PC-9 (cell line): ENCODE measurements at places on chromosomes 13 and 19.

DNA sequence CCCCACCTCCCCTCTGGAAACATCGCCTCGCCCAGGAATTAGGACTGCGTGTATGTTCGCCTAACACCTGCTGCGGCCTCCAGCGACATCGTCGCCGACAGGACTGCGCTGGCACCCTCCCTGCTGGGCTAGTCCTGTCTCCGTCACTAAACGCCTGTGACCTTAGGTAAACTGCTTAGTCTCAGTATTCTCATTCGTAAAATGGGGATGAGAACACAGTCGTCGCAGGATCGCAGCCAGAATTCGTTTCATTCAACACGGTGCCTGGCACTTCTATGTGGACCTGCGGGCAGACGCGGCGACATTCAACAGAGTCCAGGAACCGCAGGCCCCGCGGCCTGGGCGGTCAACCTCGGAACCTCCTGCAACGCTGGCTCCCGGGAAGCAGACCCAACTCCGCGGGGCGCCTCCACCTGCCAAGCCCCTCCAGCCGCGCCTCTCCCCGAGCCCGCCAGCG lies 485 bp downstream of the CRYL1 start:
- no peak for DNase-seq

GRCh38 chr13:76632401-76633044 lies 253.7 kb downstream of the KCTD12 start:
- DNase-seq = no peak

- DNase-seq = no peak
Observed at GRCh38 chr19:56969759-56970178, 129.2 kb upstream of the PEG3 start.

DNA sequence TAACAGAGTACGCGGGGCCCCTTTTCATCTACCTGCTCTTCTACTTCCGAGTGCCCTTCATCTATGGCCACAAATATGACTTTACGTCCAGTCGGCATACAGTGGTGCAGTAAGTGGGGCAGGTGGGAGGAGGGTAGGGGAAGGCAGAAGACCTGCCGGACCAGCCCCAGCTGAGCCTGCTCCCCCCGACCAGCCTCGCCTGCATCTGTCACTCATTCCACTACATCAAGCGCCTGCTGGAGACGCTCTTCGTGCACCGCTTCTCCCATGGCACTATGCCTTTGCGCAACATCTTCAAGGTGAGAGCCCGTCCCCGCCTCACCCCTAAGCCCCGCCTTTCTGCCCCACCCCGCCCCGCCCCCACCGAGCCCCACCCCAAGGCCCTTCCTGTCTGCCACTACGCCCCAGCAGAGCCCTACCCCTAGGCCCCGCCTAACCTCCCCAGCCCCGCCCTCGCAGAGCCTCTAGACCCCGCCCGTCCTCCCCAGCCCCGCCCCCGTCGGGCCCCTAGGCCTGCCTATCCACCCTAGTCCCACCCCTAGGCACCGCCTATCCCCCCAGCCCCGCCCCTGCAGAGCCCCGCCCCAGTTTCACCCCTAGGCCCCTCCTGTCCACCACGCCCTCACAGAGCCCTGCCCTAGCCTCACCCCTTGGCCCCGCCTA lies 7.7 kb downstream of the NDUFB7 start:
- DNase-seq = peak; percentile 19

DNA sequence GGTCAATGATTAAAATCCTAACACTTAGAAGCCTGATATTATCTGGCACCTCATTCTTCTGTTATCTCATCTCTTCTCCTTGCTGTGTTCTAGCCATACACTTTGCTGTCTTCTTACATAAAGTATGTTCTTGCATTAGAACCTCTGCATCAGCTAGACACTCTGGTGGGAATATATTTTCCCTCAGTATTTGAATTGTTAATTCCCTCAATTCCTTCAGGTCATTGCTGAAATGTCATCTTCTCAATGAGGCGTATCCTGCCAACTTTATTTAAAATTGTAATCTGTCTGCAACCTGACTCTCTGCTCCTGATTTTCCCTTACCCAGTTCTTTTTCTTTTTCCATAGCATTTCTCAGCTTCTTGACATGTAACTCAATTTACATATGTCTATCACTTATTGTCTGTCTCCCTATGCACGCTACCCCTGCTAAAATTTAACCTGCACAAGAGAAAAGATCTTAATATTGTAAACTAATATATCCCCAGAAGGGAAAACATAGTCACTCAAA lies 138.2 kb downstream of the UGGT2 start:
- no peak for DNase-seq

DNA sequence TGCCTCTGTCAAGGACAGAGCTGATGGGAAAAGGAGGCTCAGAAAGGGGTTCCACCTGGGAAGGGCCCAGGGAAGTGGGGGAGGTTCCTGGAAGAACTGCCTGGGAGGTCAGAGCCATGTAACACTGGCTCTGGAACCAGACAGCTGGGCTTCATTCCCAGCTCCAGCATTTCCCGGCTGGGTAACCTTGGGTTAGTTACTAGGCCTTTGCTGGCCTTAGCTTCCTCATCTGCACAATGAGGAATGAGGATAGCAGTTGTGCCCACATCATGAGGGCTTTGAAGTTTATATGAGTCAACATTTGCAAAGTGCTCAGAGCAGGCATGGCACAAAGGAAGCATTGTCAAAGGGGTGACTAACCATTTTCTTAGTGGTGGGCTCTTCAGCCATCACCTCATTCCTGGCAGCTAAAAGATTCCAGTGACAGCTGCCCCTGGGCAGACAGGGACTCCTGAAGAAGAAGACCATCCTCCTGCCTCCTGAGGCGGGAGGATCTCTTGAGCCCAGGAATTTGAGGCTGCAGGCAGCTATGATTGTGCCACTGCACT lies 1.7 kb upstream of the DNAJB1 start:
- peak; percentile 98 for DNase-seq

GRCh38 chr19:34556488-34556887 lies 74.9 kb downstream of the WTIP start:
- no peak for DNase-seq

- no peak for DNase-seq
Observed at GRCh38 chr19:35060160-35060855, 18.8 kb downstream of the HPN start.

- DNase-seq = no peak
Observed at GRCh38 chr13:51380269-51380668, 40.8 kb downstream of the SERPINE3 start.

DNA sequence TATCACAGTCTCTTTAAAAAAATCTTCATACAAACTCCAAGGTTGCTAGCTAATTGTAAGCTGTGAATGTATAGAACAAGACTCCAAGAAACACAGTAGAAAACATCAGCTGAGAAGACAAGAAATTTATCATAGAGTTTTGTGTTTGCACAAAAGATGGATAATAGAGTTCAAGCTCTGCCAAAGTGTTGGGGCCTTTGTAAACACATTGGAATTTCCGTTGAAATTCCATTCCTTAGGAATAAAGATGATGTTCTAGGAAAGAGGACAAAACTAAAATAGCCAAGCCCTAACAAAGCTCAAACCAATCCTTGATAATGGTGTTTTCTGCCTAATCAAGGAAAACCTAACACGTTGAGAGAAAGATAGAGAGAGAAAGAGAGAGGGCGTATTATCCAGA lies 20.6 kb downstream of the LRRC63 start:
- no peak for DNase-seq

DNA sequence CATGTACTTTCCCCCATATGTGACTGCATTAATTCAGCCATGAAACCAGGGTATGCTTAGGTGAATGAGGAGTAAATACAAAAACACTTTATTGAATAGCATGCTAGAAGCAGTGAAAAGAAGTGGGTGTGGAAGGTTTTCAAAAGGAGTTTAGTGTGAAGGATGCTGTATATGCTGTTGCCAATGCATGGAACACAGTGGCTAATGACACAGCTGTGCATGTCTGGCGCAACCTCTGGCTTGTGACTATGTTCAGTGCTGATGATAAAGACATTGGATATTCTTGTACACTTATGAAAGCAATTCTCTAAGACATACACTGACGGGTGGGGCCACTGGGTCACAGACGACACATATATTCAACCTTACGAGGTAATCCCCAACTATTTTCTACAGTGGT lies 55.2 kb downstream of the SOX21 start:
- DNase-seq = no peak

DNA sequence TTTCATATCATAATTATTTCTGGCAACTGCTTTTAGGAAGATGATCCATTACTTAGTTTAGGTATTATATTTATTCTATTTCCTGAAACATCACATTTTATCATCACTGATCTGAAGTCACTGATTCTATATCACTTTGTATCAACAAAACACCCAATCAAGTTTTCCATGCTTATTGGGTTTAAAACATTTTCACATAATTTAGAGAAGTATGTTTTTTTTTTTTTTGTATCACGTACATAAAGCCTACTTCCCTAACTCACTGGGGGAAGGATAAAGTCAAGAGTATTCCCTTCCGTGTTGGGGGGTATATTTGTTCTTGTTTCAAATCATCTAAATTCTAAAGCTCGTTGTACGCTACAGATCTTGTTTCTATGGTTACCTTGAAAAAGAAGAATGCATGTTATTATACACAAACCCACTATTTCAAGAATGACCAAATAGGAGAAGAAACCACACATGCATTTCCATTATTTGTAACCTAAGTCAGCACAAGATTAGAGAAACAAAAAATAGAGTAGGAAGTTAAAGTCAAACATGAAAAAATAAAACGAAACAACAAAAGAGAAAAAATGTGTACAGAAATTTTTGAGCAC lies 637.2 kb upstream of the MIR17HG start:
- no peak for DNase-seq

GRCh38 chr19:39745643-39746042 lies 7.8 kb upstream of the CLC start:
- no peak for DNase-seq

DNA sequence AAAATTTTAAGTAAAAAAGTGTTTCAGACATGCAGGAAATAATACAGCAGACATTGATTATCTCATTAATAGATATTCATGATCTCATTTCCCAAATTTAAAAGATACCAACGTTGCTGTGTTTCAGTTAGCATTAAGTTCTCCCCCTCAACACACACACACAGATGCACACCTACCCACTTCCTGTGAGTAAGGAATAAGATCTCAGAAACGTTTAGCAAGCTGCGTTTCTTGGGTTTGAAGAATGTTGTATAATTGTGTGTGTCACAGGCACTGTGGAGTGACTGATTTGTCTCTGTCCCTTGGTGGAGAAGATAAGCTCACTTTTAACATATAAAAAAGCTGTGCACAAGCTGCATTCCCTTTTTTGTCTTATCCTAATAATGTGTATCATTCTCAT lies 196.8 kb downstream of the PDS5B start:
- no peak for DNase-seq

DNA sequence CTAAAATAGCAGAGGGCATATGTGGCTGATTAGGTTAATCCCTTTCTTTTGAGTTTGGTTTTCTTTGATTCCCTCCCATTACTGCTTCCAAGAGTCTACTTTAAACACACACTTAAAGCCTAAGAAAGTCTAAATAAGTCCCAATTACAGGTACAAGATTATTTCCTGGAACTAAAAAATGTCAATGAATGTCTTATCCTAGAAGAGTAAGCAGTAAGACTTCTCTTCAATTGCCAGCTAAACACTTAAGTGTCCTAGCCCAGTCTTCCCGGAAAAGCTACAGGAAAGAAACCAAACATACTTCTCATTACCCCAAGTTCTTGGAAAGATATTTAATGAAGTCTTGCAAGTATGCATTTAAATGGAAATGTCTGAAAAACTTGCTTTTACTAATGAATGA lies 233.1 kb downstream of the DCLK1 start:
- DNase-seq = no peak

GRCh38 chr19:3099347-3100145 lies 5.4 kb downstream of the GNA11 start:
- no peak for DNase-seq

GRCh38 chr13:95343944-95344343 lies 42.7 kb upstream of the ABCC4 start:
- no peak for DNase-seq

DNA sequence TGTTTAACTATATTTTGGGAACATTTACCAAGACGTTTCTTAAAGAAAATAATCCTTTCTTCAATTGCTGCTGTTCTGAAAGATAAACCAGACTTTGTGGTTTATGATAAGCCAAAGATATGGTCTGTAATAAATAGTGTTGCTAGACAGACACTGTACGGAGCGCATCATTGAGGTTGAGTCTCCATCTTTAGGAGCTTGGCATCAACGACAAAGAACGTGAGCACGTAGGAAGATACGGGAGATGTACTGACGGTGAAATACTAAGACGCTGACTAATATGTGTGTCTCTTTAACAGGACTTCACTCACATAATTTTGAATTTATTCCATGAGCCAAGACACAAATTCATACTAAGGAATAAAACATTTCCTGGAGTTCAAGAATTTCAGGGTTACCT lies 16.2 kb downstream of the TEX29 start:
- DNase-seq = no peak

GRCh38 chr19:10420444-10421239 lies at the start of gene PDE4A:
TSS of gene PDE4A (plus strand) at chr19:10420538. CDS start at chr19:10420765, 227 bp downstream.
- DNase-seq = no peak

DNA sequence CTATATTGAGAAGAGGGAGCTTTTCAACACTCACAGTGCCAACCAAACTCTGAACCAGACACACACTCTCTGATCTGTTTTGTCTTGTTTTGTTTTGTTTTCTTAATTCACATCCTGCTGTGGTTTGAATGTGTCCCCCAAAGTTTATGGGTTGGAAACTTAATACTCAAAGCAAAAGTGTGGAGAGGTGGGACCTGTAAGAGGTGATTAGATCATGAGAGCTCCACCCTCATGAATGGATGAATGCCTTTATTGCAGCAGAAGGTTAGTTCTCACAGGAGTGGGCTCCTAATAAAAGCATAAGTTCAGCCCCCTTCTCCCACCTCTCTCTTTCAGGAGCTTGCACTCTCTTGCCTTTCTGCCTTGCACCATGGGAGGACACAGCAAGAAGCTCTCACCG lies 957.1 kb downstream of the PCDH9 start:
- no peak for DNase-seq

- DNase-seq = no peak
Observed at GRCh38 chr13:73733706-73734105, 400.5 kb downstream of the KLF12 start.

DNA sequence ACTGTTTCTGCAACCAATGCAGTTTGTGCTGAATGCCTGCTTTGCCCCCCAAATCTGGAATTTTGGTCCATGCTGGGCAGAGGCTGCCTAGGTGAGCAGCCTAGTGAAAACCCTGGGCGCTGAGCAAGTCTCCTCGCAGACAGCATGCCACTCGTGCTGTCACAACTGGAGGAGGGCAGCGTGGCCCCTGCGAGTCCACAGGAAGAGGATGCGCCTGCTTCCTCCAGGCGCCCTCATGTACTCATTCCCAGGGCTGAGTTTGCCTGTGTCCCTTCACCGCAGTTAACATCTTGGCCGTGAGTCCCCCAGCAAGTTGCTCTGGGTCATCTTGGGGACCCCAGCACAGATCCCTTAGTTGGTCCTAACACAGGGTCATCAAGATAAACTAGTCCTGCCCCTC lies 26.2 kb upstream of the TMEM160 start:
- no peak for DNase-seq

DNA sequence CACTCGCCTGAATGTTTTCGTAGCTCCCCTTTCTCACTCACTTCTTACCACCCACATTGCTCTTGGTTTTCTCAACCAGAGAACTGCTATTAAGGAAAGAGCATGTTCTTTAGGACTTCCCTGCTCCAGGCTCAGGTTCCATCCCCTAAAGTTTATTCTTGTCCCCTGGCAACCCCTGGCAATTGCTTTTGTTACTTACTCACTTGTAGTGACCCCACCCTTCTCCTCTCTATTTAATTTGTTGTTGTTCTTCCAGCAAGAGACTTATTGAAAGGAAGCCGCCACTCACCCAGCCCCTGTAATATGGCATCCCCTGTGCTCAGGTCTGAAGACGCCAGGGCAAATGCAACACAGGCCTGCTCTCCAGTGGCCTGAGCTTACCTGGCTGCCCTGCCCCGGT lies 233.7 kb upstream of the SOX21 start:
- DNase-seq = no peak
